Metanephros (tissue), 2 donors: ENCODE measurements at places on chromosomes 7 and 10. TPM values are rescaled to one million over a fixed set of nuclear protein-coding genes. Genes with fewer than 3 reads are reported as not detected.

HOXA11 gene
- total RNA-seq = 25.5 TPM

AKR1C1 gene
- 6.3 TPM for total RNA-seq

C10orf67 gene
- 1.8 TPM for total RNA-seq

EPO gene
- not detected for total RNA-seq

CYP2C8 gene
- 1.1 TPM for total RNA-seq

PRSS37 gene
- total RNA-seq = not detected

CALML5 gene
- not detected for total RNA-seq

DYDC1 gene
- total RNA-seq = not detected

CUBN gene
- 157 TPM for total RNA-seq

NXPH1 gene
- total RNA-seq = 0.23 TPM

INPP5F gene
- total RNA-seq = 37.3 TPM

SPOCK2 gene
- total RNA-seq = 73.7 TPM

CYP2E1 gene
- total RNA-seq = 1.4 TPM

BUD23 gene
- 42.8 TPM for total RNA-seq

SUN3 gene
- not detected for total RNA-seq

FGFBP3 gene
- total RNA-seq = 1.3 TPM

HOXA5 gene
- 42.4 TPM for total RNA-seq

SH2D4B gene
- 0.12 TPM for total RNA-seq

RASA4 gene
- 55.5 TPM for total RNA-seq

GPC2 gene
- total RNA-seq = 12.3 TPM

AGR3 gene
- 1.1 TPM for total RNA-seq

SMKR1 gene
- 0.53 TPM for total RNA-seq

RNLS gene
- total RNA-seq = 19.2 TPM

DENND10 gene
- 37.8 TPM for total RNA-seq

NAT16 gene
- not detected for total RNA-seq

DYNC1I1 gene
- 2.3 TPM for total RNA-seq

STAG3 gene
- total RNA-seq = 1.3 TPM

NOD1 gene
- total RNA-seq = 15.2 TPM

ATP5MK gene
- 117 TPM for total RNA-seq

INA gene
- 0.58 TPM for total RNA-seq

CCDC172 gene
- not detected for total RNA-seq

ACTA2 gene
- total RNA-seq = 220 TPM

MSANTD7 gene
- total RNA-seq = 16.6 TPM

KLF14 gene
- total RNA-seq = 1.2 TPM

TMEM273 gene
- 5.5 TPM for total RNA-seq

GLCCI1 gene
- 22.8 TPM for total RNA-seq

SLC26A4 gene
- total RNA-seq = 3.2 TPM

UCN3 gene
- total RNA-seq = not detected

ITGB1 gene
- 511 TPM for total RNA-seq
